Activated effector memory CD4-positive, alpha-beta T cell treated with Interleukin-2 at 50 U/mL for 16 hours (primary cell): ENCODE measurements at places on chromosomes 12 and 14.

- DNase-seq = no peak
Measured at GRCh38 chr14:21078287-21078686, 8.2 kb downstream of the ARHGEF40 start.

GRCh38 chr14:83611491-83611890, 1918.5 kb upstream of the FLRT2 start:
- no peak for DNase-seq

GRCh38 chr12:26510354-26510674, 314.9 kb downstream of the SSPN start:
- no peak for DNase-seq

- DNase-seq = no peak
Measured at GRCh38 chr14:62143245-62143644, 381.0 kb downstream of the SNAPC1 start.

GRCh38 chr12:52005903-52006703, 643 bp upstream of the TAMALIN start:
- DNase-seq = no peak

- no peak for DNase-seq
Measured at GRCh38 chr14:94938016-94938415, 168.1 kb upstream of the GSC start.

- no peak for DNase-seq
Measured at GRCh38 chr14:88164906-88165534, 158.0 kb downstream of the KCNK10 start.

- DNase-seq = no peak
Measured at GRCh38 chr12:49813131-49813530, 15.1 kb downstream of the NCKAP5L start.

DNA sequence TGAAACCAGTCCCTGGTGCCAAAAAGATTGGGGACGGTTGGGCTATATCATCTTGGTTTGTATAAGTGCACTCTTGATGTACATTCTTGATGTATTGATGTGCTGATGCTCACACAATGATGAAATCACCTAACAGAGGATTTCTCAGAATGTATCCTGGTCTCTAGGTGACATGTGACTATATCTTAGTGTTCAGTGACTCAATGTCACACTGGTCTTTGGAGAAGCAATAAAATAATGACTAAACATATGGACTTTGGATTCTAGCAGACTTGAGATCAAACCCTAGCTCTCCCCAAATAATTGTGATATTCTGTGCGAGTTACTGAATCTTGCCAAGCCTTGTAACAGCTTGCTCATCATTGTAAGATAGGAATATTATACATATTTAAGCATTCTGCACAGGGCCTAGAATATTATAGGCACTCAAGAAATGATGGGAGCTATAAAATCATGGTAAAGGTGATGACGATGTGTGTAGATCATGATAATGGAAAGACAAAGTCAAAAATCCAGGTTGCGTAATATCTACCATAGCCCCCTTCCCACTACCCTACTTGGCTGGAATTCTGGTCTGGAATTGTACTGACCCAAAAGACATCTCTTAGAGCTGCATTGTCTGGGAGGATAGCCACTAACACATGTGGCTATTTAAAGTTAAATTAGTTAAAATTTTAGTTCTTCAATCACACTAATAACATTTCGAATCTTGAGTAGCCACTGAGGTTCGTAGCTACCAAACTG, 117.6 kb upstream of the PWP1 start:
- no peak for DNase-seq

- DNase-seq = no peak
Measured at GRCh38 chr12:50271724-50272247, 11.5 kb downstream of the LIMA1 start.

DNA sequence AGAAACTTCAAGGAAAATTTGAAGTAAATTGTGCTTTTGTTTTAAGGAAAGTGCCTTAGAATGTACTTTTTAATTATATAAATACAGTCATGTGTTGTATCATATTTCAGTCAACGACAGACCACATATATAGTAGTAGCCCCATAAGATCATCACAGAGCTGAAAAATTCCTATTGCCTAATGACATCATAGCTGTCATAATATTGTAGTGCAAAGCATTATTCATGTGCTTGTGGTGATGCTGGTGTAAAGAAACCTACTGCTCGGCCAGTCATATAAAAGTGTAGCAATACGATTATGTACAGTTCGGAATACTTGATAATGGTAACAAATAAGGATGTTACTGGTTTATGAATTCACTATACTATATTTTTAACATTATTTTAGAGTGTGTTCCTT, 198.9 kb upstream of the SLC16A7 start:
- DNase-seq = no peak

DNA sequence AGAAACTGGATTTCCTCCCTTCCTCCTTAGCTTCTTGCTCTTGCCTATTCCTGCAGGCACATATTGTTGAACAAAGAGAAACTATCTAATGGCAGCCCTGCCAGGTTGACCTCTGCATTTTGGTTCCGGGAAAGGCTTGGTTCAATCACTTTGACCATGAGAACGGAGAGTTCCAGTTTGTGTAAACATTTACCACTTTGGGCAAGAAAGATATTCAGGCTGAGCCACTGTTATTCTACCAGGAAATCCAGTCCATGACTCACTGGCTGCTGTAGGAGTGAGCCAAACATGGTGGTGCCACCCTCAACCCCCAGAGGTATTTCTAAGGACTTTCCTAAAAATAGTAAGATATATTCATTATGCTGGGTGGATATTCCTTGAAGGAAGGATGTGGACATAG, 242.2 kb upstream of the OR4E1 start:
- DNase-seq = no peak

DNA sequence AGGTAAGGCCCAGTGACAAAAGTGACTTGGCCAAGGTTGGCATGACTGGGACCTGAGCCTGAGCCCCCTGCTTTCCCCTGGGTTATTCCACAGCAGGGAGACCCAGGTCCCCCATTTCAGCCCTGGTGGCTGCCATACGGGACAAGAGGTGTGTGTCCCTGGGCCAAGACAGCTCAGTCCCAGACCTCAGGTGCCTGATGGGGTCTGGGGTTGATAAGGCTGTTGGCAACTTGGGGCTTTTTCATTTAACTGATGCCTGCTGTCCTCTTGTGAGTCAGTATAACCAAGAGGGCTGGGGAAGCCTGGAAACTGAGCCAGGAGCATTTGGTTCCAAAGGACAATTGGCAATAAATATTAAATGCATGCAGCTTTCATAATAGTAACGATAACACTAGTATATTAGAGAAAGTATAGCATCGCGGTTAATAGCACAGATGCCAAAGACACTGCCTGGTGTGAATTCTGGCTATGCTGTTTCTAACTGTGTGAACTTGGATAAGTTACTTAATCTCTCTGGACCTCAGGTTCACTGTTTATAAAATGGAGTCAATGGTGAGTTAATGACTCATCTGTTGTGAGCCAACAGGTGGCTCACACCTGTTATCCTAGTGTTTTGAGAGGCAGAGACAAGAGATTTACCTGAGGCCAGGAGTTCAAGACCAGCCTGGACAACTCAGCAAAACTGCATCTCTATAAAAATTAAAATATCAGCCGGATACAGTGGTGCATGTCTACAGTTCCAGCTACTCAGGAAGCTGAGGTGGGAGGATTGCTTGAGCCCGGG, 898 bp downstream of the SDSL start:
- no peak for DNase-seq

DNA sequence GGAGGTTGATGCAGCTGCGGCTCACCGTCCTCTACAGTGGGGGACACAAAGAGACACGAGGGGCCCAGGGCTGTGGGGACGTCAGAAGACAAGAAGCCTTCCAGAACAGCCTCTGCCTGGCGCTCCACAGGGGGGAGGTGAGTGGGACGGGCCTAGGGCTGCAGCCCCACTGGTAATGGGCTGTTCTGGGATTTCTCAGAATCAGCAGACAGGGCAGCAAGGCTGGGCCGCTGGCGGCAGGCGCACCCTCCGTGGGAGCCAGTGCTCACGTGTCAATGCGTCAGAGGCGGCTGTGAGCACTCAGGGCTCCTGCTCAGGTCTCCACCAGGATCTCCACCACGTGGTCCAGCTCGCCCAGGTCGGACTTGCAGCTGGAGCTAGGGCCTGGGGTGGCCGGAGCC, 10.0 kb downstream of the CDCA4 start:
- DNase-seq = no peak

GRCh38 chr14:68968051-68968450, 11.1 kb downstream of the ACTN1 start:
- DNase-seq = peak; percentile 63

DNA sequence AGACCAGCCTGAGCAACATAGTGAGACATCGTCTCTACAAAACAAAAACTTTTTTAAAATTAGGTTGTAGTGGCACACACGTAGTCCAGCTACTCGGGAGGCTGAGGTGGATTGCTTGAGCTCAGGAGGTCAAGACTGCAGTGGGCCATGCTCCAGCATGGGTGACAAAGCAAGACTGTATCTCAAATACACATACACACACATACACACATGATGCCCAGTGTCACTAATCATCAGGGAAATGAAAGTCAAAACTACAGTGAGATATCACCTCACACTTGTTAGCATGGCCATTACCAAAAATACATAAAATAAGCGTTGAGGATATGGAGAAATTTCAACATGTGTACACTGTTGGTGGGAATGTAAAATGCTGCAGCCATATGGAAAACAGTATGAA, 33.2 kb upstream of the KICS2 start:
- DNase-seq = no peak

GRCh38 chr14:58238252-58239243, 6.1 kb upstream of the PSMA3 start:
- DNase-seq = no peak

GRCh38 chr14:63632932-63633514, 8.6 kb downstream of the WDR89 start:
- no peak for DNase-seq

- DNase-seq = no peak
Measured at GRCh38 chr12:43453761-43454160, 98.2 kb downstream of the ADAMTS20 start.

GRCh38 chr12:26567126-26567525, 265.9 kb downstream of the ITPR2 start:
- no peak for DNase-seq

DNA sequence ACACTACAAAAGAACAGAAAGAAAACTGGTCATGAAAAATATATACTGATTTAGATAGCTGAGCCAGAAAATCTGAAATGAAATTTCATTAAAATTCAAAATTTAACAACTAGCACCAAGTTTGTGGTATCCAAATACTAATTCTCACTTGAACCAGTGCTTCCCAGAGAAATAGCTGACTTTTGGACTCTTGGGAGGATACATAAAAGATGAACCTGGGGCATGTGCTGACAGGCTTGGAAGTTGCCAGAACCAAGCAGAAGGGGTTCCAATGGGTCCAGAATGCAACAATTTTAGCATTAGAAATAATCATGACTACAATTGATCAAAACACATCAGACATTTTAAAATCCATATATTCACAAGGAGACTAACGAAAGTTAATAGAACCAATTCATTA, 175.0 kb downstream of the MDGA2 start:
- no peak for DNase-seq

GRCh38 chr14:23414906-23415820, 7.1 kb upstream of the MYH6 start:
- no peak for DNase-seq

DNA sequence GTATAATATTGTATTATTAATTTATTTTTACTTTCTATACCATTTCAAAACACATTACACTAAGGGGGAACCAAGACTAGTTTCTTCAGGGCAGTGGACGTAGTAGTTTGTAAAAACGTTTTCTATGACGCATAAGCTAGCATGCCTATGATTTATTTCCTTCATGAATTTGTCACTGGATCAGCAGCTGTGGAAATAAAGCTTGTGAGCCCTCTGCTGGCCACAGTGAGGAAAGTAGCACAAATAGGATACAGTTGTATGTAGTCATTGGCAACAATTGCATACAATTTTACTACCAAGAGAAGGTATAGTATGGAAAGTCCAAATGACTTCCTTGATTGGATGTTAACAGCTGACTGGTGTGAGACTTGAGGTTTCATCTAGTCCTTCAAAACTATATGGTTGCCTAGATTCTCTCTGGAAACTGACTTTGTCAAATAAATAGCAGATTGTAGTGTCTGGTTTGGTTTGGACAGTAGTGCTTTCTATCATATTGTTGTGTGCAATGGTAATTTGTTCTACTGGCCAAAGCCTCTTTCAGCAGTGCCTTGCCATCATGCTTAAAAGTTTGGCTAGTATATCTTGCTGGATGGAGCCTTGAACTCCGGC, 24.3 kb upstream of the PLEKHD1 start:
- peak; percentile 10 for DNase-seq

- no peak for DNase-seq
Measured at GRCh38 chr12:58443981-58444371, 476.3 kb downstream of the LRIG3 start.
